ENCODE measurements at places on chromosomes 5 and 9.

DNA sequence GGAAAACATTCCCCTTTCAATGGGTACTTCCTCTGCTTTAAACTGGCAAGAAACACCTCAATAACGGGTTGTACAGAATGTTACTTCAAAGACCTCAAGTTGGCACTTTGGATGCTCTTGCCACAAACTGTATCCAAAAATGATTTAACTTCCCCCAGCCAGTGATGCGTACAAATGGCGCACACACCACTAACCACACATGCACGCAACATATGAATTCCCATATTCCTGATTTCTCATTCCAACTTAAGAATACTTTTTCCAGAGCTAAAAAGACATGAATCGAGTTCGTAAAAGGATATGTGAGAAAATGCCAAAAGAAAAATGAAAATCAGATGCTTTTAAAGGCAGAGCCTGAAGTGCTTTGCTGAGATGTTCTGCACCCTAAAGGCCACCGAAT lies 388.0 kb upstream of the PIK3R1 start:
- no peak for DNase-seq

DNA sequence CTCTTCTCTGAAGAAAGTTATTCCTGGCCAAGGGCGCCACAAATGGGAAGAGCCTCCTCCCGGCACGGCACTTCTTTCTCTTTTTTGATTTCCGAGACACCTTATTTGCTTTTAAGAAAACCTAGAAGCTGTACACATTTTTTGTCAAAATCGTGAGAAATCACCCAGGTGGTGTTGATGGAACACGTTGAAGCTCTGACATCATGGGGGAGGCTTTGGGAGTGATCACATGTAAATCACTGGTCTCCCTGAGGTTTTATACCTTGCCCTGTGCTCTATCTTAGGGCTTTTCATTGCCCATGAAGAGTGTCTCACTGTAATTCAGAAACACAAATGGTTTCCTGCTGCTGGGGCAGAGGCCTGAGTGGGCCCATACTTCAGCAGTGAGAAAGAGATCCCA lies 27.4 kb downstream of the SLC36A1 start:
- no peak for DNase-seq

DNA sequence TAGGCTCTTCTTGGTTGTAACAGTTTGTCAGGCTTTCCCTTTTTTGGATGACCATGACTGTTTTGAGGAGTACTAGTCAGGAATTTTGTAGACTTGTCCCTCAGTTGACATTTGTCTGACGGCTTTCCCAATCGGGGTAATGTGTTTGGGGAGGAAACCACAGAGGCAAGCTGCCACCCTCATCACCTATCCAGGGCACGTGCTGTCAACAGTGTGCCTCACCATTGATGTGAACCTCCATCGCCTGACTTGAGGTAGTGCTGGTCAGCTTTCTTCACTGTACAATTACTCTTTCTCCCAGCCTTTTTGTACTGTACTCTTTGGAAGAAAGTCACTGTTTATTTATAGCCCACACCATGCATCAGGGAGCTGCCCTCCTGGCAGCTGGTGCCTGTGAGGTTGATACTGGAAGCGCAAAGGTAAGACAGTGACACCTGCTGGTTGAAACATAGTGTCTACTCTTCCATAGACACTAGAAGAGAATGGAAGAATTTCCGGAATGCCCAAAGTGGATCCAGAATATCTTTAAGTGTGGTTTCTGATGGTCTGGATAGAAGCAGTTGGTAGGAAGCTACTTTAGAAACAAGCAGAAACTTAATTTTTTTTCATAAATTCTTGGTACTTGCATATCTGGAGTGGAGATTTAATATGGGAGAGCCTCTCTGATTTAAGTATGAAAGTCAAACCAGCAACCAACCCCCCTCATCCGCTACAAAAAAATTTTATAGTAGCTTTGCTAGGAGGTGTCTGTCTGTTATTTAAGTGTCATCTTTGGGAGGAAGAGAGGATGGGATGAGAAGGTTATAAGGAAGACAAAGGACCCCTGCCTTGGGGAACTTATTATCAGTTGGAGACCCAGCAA lies 69.3 kb downstream of the SNX30 start:
- DNase-seq, result peak; percentile 54

- no peak for DNase-seq
Measured at GRCh38 chr5:176793343-176793699, 17.0 kb upstream of the UNC5A start.

DNA sequence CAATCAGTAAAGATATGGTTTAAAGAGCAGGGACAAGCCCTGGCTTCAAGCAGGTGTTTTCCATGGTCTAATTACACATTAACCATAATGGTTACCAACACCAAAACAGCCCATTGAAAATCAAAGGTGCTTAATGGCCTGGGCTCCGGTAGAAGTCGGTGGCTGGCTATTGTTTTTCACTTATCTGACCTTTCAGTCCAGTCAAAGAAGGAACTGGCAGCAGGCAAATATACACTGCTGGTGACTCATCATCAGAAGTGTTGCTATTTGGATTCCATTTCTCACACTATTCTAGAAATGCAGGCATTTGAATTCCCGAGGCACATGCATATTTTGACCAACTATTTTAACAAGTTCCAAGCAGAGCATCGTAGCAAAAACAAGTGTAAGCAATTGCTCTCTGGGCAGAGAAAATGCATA lies 26.3 kb upstream of the GABRP start:
- DNase-seq, result peak; percentile 52

DNA sequence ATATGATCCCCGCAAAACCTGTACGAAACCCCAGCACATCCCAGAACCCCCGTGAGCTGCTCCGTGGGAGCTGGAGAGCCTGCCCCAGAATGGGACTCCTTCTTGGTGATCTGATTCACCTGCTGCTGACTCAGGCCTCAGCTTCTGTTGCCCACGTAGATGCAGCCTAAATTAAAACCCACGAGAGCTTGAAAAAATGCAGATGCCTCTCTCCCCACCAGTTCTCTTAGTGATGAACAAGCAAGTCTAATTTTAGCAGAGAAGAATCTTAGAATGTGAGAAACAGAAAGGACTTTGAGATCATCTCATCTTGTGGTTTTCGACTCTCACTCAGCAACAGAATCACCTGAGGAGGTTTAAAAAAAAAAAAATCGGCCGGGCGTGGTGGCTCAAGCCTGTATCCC lies 57.6 kb downstream of the TMOD1 start:
- DNase-seq, result peak; percentile 16

DNA sequence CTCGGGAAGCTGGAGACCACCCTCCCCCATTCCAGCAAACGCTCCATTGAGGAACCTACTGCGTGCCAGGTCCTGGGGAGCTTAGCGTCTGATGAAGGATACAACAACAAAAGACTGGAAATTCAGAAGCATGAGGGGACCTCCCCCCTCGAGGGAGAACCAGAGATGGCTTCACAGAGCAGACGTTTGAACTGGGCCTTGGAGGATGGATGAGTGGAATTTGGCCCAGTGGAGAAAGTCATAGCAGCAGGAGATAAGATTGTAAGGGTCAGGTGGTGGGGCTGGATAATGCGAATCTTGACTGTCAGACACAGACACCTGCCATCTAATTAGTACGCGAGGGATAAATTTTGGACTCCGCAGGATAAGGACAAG lies 1.2 kb upstream of the SLC25A51 start:
- no peak for DNase-seq

DNA sequence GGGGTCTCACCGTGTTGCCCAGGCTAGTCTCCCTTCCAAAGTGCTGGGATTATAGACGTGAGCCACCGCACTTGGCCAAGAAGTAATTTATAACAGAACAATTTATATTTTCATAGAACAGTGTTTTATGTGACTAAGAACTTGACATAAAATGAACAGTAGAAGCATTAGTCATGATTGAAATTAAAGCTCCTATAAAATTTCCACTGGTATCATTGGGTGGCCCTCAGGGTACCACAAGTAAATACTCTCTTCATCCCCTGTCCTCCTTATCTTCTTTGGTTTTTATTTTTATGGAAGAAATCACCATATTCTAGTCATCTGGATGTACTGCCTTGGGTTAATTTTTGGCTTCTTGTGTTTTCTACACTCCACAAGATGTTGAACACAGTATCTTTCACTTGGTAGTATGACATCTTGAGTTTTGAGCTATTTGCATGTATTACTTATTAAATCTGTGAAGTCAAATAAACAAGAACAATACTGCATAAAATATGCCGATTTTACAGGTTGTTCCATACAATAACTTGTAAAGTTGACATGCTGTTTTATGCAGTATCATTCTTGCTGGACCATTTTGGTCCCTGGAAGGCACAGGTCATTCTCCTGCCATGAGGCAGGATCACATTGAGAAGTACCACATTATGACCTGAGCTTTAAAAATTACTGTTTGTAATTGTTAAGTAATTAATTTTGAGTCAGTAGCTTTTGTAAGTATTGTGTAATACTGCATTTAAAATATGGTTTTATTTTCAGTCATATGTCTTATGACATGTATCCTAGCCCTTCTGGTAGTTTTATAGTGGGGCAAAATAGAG lies 24.4 kb downstream of the LMNB1 start:
- DNase-seq, result no peak

DNA sequence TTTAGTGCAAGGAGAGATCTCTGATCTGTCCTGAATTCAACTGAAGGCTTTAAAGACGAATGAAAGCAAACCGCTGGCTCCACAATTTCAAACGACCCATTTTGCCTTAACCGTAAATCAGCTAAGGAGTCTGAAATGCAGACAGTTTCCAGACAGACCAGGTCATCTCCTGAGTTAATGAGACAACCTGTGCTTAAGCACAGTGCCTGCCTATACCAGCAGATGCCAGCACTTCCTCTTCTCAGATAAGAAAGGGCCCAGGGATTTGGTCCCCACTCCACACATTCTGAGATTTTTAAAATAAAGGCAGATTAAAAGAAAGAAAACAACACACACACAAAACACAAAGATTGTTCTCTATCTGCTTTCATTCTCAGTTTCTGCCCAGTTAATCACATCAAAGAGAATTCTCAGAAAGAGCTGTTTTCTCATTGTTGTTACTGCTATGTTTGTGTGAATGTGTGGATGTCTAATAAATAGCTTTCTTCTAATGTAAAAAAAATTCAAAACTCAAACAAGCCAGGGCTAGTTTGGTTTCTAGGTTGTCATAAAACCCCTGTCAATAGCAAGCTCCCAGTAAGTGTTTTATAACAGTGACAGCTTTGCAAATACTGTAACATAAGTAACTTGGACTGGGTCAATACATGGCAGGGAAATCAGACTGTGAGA lies 157.7 kb upstream of the SLC24A2 start:
- no peak for DNase-seq

DNA sequence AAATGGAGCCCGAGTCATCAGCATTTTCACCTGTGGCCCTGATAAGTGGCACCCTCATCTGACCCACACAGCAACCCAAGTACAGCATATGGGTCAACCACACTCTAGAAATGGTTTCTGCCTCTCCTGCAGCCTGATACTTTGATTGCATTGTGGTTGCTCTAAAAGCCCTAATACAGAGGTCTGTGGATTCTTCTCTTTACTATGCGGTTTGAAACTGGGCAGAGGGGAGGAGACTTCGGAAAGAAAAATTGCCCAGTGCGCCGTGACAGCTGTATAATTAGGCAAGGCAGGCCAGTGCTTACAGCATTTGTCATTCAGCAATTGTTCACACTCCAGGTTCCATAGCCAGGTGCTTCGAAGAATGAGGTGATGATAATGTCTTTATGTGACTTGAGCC lies 361.0 kb downstream of the NFIB start:
- no peak for DNase-seq

GRCh38 chr5:59371525-59372127 lies 521.9 kb downstream of the PDE4D start:
- DNase-seq, result no peak

GRCh38 chr5:5919411-5919810 lies 458.9 kb downstream of the MED10 start:
- DNase-seq, result no peak

DNA sequence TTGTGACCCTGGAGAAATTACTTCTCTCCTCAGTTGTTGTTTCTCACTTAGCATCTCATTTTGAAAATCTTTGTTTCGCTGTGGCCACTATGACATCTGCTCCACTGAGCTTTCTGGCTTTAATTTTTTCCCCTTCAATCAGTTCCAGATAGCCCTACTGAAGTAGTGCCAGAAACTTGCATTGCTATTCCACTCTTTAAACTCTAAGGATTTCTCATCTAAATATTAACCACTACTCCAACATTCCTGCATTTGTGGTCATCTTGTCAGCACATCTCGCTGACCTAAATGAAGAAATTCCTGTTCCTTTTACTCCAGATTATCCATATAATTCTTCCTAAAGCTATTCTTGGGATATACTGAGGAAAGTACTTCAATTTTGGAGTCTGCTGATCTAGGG lies 15.3 kb upstream of the NOL6 start:
- DNase-seq, result no peak

GRCh38 chr5:165328846-165329245 lies 1823.4 kb downstream of the MAT2B start:
- DNase-seq, result no peak

DNA sequence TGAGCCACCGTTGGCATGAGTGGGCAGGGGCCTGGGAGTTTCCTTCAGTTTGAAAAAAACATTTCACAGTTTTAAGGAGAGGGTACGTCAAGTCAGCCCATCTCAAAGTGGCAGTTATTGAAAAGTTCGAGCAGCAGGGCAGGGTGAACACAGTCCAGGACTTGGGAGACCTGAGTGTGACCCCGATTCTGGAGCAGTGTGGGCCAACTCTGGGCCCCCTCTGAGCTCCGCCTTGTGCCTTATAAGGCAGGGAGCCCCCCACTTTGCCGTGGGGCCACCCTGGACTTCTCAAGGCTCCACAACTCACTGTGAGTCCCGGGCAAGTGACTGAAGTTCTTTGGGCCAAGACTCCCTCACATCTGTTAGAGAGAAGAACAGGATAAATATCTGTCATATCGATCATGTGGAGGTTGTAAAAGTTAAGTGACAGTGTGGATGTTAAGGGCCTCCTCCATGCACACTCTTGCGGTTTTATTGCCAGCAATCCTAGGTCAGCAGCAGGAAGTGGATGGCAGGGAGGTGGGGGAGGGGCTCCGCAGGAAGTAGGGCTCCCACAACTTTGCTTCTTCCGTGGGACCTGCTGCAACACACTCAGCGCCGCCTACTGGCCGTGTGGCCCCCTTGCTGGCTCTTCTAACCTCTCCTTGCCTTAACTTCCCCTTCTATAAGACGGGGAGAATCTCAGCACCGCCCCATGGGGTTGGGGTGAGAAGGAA lies 38.4 kb downstream of the HRH2 start:
- no peak for DNase-seq

DNA sequence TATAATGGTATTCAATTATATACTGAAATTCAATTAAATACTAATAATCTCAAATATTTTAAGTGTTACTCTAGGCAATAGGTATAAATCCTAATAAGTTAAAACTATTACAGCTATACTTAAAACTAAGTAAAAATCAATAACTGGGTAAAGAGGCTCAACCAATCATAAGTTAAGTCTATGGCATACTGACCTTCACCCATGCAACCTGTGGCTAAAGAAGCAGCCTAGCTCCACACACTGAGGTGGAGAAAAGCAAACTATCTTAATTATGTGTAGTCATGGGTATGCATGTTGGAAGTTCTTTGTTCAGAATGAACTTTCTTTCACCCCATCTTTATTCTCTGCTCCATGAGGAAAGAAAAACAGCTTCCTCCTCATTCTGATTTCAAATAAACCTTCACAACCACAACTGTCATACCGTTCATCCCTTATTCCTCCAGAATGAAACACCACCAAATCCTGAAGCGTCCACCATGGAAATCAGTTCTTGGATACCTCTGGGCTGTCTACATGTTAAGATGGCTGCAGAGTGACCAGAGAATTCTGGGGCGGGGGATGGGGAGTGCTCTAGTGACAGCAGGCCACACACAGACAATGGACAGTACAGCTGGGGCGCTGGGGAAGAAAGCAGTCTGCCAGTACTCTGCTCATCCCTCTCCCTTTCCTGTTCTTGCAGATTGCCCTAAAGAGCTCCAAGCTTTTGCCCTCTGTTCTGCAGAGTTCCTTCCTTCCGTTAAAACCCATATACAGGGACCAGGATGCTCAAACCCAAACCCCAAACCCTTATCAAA lies 62.3 kb downstream of the RIGI start:
- no peak for DNase-seq

- no peak for DNase-seq
Measured at GRCh38 chr9:126325821-126326220, 808 bp upstream of the MVB12B start.
